ENCODE measurements at places on chromosomes 13 and 19. TPM values are rescaled to one million over a fixed set of nuclear protein-coding genes. Genes with fewer than 3 reads are reported as not detected.

- no peaks in the 10 kb centered on the region for H3K36me3 ChIP-seq
- no peak overlapping the region for H3K27ac ChIP-seq
- no peak overlapping the region for H3K4me3 ChIP-seq
- H3K4me1 ChIP-seq, result peaks cover under 1% of the 10 kb centered on the region
- no peak for DNase-seq
- no peaks in the 10 kb centered on the region for H3K27me3 ChIP-seq
Measured at GRCh38 chr19:34165295-34165738, 7.0 kb upstream of the LSM14A start.

GRCh38 chr13:41643507-41643906, 186.2 kb downstream of the RGCC start:
- H3K27ac ChIP-seq, result no peak overlapping the region
- H3K36me3 ChIP-seq, result peaks cover 3% of the 10 kb centered on the region
- H3K4me3 ChIP-seq, result no peak overlapping the region
- peaks cover 4% of the 10 kb centered on the region for H3K4me1 ChIP-seq

GRCh38 chr13:77034881-77035280, 7.9 kb upstream of the FBXL3 start:
- no peak overlapping the region for H3K27ac ChIP-seq
- no peaks in the 10 kb centered on the region for H3K27me3 ChIP-seq
- peaks cover 2% of the 10 kb centered on the region for H3K36me3 ChIP-seq
- peaks cover 21% of the 10 kb centered on the region for H3K4me1 ChIP-seq
- DNase-seq, result no peak

DNA sequence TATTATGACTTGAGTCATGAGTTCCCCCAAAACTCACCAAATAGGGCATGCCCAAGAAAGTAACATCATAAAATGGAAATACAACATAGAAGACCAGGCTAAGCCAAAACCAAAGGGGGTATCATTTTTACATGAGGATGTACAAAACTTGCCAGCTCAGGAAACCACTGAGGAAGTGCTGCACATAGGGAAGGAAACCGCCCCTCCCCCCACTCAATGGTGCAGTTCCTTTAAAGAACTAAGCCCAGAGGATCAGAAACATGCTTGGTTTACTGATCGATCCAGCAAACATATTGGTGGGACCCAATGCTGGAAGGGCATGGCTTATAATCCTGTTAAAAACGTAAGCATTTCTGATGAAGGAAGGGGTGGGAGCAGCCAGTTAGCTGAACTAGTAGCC, 4.2 kb upstream of the ZNF486 start:
- H3K4me3 ChIP-seq, result no peak overlapping the region
- peaks cover 20% of the 10 kb centered on the region for H3K36me3 ChIP-seq
- no peak overlapping the region for H3K27ac ChIP-seq
- no peaks in the 10 kb centered on the region for H3K27me3 ChIP-seq

The ZNF296 gene
- 4.8 TPM for total RNA-seq

- peaks cover 5% of the 10 kb centered on the region for H3K27me3 ChIP-seq
- H3K4me3 ChIP-seq, result no peak overlapping the region
- DNase-seq, result no peak
- H3K4me1 ChIP-seq, result no peaks in the 10 kb centered on the region
- no peak overlapping the region for H3K27ac ChIP-seq
- H3K36me3 ChIP-seq, result no peaks in the 10 kb centered on the region
Measured at GRCh38 chr13:105971312-105971711, 564.1 kb downstream of the EFNB2 start.

DNA sequence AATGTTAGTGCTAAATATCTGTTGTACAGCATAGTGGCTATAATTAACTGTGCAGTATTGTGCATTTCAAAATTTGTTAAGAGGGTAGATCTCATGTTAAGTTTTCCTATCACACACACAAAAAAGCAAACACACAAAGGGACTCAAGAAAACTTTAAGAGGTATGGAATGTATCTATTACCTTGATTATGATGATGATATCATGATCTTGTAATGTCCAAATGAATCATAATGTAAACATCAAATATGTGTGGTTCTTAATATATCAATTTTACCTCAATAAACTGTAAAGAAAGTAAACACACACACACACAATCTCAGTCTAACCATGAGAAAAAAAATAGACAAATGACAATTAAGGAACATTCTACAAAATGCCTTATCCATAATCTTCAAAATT, 934.6 kb downstream of the SLITRK1 start:
- no peaks in the 10 kb centered on the region for H3K36me3 ChIP-seq
- no peaks in the 10 kb centered on the region for H3K4me1 ChIP-seq
- no peak for DNase-seq
- H3K27ac ChIP-seq, result no peak overlapping the region
- no peak overlapping the region for H3K4me3 ChIP-seq
- H3K27me3 ChIP-seq, result no peaks in the 10 kb centered on the region

DNA sequence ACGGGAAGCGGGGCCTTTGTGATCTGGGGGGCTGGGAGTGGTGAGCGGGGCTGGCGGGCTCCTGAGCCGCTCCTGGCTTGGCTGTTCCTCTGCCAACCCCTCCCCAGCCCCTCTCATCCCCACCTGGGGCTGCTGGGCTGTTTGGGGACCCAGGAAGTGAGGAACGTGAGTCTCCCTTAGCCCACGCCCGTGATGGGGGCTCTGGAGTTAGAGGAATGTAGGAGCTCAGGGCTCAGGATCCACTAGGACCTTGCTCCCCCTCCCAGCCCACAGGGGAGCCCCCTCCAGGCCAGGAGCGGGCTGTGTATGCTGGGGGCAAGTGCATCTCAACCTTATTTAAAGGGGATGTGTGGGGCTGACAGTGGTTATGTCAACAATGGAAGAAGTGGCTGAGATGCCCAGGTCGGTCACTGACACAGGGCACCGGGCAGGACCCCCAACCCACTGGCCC, 134.1 kb downstream of the URI1 start:
- no peak for DNase-seq
- H3K4me3 ChIP-seq, result no peak overlapping the region

The TBXA2R gene
- total RNA-seq, result 0.64 TPM

DNA sequence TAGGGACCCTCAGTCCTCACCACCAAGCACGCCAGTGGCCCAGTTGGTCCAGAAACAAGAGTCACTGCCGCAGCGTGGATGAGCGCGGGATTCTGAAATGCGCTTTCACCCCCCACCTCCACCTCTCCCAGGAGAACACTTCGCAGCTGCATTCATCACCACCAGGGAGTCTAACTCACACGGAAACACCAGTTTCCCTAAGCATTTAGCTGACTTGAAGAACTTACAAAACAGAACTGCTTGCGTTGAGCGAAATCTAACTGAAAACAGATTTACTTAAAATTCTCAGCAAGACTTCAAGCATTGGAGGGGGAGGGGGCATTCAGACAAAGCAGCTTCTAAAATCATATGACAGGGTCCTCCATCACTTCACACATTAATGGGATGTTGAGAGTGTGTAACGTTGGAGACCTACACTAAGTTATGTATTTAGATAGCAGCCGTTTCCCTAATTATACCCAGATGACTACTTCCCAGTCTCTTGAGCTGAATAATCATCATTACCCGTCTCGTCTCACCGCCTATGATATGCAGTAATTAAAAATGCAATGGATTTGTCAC, 258.2 kb upstream of the IRS2 start:
- H3K4me1 ChIP-seq, result no peaks in the 10 kb centered on the region
- H3K27ac ChIP-seq, result no peak overlapping the region
- no peak for DNase-seq
- H3K4me3 ChIP-seq, result no peak overlapping the region
- H3K27me3 ChIP-seq, result peaks cover 11% of the 10 kb centered on the region

DNA sequence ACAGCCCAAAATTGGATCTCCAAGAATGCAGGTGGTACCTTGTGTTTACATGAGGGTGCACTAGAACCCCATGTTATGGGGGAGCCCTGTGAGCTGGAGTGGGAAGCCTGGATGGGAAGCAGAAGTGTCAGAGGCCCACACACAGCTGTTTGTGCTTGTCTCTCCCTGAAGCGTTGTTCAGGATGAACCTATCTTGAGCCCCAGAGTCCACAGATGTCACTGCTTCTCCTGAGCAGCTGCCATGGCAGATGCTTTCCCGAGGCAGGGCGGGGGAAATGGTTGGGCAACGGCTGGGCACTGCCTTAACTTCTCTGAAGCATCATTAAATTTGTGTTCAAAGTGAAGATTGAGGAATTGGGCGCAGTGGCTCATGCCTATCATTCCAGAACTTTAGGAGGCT, 17.1 kb upstream of the CHST8 start:
- H3K4me3 ChIP-seq, result no peak overlapping the region
- DNase-seq, result no peak
- no peaks in the 10 kb centered on the region for H3K36me3 ChIP-seq
- H3K27ac ChIP-seq, result no peak overlapping the region
- H3K4me1 ChIP-seq, result no peaks in the 10 kb centered on the region
- H3K27me3 ChIP-seq, result peaks cover 10% of the 10 kb centered on the region

DNA sequence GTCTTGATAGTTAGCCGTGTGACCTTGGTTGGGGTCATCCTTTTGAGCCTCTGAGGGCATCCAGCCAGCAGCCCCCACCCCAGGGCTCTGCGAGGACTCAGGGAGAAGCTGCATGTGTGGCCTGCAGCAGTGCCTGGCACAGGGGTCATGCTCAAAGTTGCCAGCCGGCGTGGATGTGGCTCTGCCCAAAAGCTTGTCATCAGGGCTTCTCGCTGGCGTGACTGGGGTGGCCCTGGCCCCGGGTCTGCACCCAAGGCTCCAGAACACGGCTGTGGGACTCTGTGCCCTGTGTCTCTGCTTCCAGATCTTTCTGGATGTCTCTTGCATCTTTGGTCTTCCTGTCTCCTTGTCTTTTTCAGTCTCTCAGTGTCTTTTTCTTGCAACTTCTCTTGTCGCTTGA, 90.9 kb downstream of the RYR1 start:
- no peaks in the 10 kb centered on the region for H3K27me3 ChIP-seq
- H3K36me3 ChIP-seq, result no peaks in the 10 kb centered on the region
- no peak overlapping the region for H3K27ac ChIP-seq
- H3K4me3 ChIP-seq, result no peak overlapping the region
- no peak for DNase-seq

- H3K4me3 ChIP-seq, result no peak overlapping the region
- H3K27me3 ChIP-seq, result no peaks in the 10 kb centered on the region
- no peak for DNase-seq
- H3K27ac ChIP-seq, result no peak overlapping the region
- peaks cover 4% of the 10 kb centered on the region for H3K36me3 ChIP-seq
Measured at GRCh38 chr13:100208626-100209025, 119.7 kb downstream of the PCCA start.

The XPO4 gene
- 26.4 TPM for total RNA-seq

The LHB gene
- total RNA-seq, result 0.51 TPM

DNA sequence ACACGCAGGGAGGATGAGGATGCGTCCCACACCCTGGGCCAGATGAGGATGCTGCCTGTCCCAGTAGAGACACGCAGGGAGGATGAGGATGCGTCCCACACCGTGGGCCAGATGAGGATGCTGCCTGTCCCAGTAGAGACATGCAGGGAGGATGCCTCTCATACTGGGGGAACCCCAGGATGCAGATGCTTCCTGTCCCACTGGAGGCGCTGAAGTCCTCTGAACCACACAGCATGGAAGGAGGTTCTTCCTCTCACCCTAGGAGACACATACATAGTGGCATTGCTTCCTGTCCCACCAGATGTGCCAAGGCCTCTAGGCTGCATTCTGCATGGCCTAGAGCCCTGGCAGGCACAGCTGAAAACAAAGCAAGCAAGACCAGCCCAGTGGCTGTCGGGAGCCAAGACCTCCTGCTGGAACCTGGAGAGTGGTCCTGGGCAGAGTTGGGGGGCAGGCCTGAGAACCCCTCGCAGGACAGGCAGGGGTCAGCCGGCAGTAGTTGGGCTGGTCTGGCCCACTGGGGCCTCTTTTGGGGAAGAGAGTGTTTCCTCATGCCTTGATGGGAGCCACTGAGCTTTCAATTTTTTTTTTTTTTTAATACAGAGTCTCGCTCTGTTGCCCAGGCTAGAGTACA, 4.3 kb downstream of the HPN start:
- H3K4me3 ChIP-seq, result no peak overlapping the region
- no peaks in the 10 kb centered on the region for H3K27me3 ChIP-seq
- H3K27ac ChIP-seq, result no peak overlapping the region
- H3K36me3 ChIP-seq, result no peaks in the 10 kb centered on the region

DNA sequence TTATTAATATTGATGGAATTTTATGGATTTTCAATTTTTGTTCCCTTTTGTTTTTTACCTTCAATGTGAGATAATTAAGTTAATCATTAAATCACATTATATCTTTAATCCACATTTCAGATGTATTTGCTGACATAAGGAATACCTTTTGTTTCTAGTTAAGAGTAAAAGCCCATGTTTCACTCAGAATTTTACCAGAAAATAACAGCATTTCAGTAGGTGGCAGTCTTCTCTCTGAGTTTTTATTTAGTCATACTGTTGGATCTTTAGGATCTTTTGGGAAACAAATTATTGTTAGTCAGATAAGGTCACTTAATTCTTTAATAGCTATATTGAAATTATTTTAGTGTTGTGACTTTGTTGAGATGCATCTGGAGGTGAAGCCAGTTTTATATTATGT, 67.9 kb downstream of the NDFIP2 start:
- H3K27ac ChIP-seq, result no peak overlapping the region
- no peak for DNase-seq
- H3K27me3 ChIP-seq, result no peaks in the 10 kb centered on the region
- H3K4me1 ChIP-seq, result peaks cover 5% of the 10 kb centered on the region
- no peak overlapping the region for H3K4me3 ChIP-seq

The CCDC159 gene
- 15.3 TPM for total RNA-seq

The SYNE4 gene
- total RNA-seq, result 1.6 TPM

GRCh38 chr19:10226376-10227025, 4.6 kb downstream of the S1PR2 start:
- H3K36me3 ChIP-seq, result peaks cover 9% of the 10 kb centered on the region
- H3K27ac ChIP-seq, result no peak overlapping the region

The SLC46A3 gene
- 2.8 TPM for total RNA-seq

- H3K27ac ChIP-seq, result peak overlapping the region; percentile 82
- no peak overlapping the region for H3K4me3 ChIP-seq
- H3K4me1 ChIP-seq, result peaks cover 56% of the 10 kb centered on the region
- H3K36me3 ChIP-seq, result peaks cover 4% of the 10 kb centered on the region
Measured at GRCh38 chr19:46958532-46958931, 61.1 kb upstream of the NPAS1 start.

The WDR62 gene
- total RNA-seq, result 13.6 TPM

DNA sequence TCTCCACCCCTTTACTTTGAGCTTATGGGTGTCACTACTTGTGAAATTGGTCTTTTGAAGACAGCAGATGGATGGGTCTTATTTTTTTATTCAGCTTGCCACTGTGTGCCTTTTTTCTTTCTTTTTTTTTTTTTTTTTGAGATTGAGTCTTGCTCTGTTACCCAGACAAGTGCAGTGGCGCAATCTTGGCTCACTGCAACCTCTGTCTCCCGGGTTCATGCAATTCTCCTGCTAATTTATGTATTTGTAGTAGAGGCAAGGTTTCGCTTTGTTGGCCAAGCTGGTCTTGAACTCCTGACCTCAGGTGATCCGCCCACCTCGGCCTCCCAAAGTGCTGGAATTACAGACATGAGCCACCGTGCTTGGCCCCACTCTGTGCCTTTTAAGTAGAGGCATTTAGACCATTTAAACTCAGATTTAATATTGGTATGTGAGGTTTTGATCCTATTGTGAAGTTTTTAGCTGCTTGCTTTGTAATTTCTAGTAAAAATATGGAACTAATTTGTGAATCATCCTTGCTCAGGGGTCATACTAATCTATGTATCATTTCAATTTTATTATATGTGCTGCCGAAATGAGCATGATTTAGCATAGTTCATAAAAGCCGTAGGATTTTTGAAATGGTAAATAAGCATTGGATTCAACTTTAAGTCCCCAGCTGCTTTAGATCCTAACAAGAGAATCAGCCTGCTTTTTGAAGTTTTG, 584.5 kb downstream of the SLITRK1 start:
- H3K27ac ChIP-seq, result no peak overlapping the region
- H3K4me1 ChIP-seq, result no peaks in the 10 kb centered on the region
- no peaks in the 10 kb centered on the region for H3K36me3 ChIP-seq
- H3K4me3 ChIP-seq, result no peak overlapping the region

The CNN1 gene
- total RNA-seq, result not detected
